ENCODE measurements at places on chromosomes 7 and 10. TPM values are rescaled to one million over a fixed set of nuclear protein-coding genes. Genes with fewer than 3 reads are reported as not detected.

The NPC1L1 gene
- 0.24 TPM for total RNA-seq

The RELN gene
- 3.6 TPM for total RNA-seq

The LRRD1 gene
- total RNA-seq, result 0.12 TPM

The PTPN20 gene
- 0.24 TPM for total RNA-seq

The AOAH gene
- total RNA-seq, result 5.8 TPM

The DPYSL4 gene
- 0.79 TPM for total RNA-seq

The PDCD4 gene
- total RNA-seq, result 127 TPM

The OR2A7 gene
- 3.8 TPM for total RNA-seq

The TFEC gene
- 13.4 TPM for total RNA-seq

The CCL24 gene
- 2.5 TPM for total RNA-seq

The ANKRD30A gene
- 1.3 TPM for total RNA-seq

The TMEM213 gene
- not detected for total RNA-seq

The SVOPL gene
- not detected for total RNA-seq

The SUGCT gene
- 1.1 TPM for total RNA-seq

The LLCFC1 gene
- total RNA-seq, result not detected

The ARPC1A gene
- 117 TPM for total RNA-seq

The VPS26A gene
- 35.7 TPM for total RNA-seq

The SDK1 gene
- 14.7 TPM for total RNA-seq

The LAMB4 gene
- not detected for total RNA-seq

The GRM8 gene
- not detected for total RNA-seq

DNA sequence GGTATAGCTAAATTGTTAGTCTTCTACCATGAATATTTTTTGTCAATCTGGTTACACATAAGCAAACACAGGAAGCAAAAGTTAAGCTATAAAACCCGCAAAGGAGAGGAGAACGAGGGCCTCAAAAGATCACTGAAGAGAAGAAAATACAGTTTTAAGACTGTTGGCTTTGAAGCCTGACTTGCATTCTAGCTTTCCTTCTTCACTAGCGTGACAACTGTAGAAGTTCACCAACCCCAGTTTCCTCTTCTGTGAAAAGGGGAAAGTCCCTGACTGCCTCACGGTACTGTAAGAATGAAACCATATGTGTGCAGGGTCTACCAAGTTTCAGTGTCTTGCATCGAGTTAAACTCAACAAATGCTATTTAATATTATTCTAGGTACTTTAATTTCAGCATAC, 7.5 kb upstream of the LRRN3 start:
- no peak for DNase-seq

- DNase-seq, result no peak
These were observed 13.9 kb downstream of the VCL start for GRCh38 chr10:74011770-74012169.

GRCh38 chr10:67043041-67043440, 117.2 kb downstream of the LRRTM3 start:
- no peak for DNase-seq

- DNase-seq, result no peak
These were observed 118.6 kb downstream of the MAGI2 start for GRCh38 chr7:79334841-79335240.

DNA sequence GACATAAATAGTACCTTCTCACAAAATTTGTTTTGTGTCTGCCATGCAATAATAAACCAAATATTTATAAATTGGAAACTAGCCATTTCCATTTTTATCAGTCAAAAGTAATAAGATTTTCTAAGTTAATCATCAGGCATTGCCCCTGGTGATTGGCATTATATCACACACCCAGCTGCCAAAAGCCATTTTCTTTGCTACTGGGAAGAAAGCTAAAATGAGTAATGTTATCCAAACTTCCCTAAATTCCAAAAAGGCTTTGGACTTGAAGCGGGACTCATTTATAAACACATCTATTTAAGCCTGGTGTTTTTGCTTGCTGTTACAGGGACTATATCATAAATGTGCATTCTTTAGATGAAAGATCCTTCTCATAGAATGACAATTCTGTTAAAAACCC, 86.0 kb downstream of the AKR1D1 start:
- no peak for DNase-seq

DNA sequence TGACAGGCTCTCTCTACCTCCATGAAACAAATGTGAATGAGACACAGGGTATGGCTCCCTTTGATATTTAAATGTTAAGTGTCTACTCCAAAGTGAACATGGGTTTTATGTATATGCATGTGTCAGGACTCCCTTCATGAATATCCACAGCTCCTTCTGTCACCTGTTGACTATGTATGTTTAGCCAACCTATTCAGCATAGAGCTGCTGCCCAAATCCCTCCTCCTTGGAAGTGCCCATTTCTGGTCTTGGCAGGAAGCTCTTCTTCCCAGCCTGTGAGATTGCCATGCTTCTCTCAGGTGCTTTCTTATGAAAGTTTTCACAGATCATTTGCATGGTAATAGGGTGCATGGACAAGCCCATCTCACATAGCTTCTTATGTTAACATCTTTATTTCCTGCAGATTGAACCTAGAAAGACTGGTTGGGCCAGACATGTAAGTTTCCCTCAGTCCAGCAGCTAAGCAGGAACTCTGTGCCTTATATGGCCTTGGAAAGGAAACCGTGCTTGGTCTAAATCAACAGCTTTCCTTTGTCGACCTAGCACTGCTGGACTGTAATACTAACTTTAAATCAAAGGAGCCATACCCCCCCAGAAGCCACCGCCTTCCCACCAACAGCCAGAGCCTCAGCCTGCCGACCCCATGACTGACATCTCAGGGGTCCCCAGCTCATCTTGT, 288.9 kb downstream of the ADARB2 start:
- DNase-seq, result no peak

GRCh38 chr7:45874408-45875131, 1.7 kb upstream of the CCDC201 start:
- no peak for DNase-seq

DNA sequence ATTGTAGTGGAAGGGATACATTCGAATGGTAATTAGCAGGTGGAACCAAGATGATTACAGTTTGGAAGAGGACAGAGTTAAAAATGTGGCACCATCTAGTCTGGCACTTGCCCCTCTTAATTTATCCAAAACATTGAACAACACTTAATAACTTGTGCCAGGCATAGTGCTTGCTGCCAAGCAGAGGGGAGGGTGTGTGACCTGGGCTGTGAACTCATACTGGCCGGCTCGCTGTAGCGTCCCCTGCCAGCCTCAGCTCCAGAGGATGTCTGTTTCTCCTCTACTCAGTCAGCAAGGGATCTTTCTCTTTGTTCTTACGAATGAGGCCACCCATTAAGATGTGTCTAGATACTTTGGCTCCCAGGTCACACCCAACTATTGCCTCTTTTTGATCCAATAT, 179.4 kb upstream of the INHBA start:
- DNase-seq, result no peak

- no peak for DNase-seq
These were observed 16.0 kb upstream of the TMEM168 start for GRCh38 chr7:112806156-112806555.

DNA sequence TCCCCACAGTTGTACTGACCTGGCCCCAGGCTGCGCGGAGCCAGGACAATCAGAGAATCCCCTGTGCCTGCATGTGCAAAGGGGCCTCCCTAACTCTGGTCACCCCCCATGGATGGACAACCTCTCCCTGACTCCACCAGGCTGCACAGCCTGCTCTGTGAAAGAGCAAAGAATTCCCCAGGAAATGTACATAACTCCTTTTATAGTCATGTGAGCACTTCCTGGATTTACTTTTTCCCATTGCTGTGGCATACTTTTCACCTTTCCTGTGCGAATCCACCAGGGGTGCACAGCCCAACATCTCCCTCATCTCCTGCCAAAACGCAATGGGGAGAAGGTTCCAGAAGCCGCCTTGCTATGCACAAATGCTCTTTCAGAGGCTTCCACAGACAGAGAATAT, 27.9 kb downstream of the FGFR2 start:
- no peak for DNase-seq

DNA sequence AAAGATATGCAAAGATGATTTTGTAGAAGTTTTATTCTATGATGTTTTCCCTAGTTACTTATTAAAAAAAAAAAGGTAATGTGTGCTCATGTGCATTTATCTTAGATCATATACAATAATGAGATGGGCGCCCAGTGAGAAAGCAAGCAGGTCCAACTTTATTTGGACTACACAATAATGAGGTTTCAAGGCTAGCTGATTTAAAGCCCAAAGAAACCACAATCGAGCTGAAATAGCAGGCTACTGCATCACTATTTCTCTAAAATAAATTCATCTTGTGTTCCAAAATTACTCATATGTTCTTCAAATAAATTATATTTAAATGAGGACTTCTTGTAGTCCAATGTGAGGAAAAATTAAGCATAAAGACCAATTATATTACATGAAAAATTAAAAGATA, 110.1 kb downstream of the JMJD1C start:
- no peak for DNase-seq

DNA sequence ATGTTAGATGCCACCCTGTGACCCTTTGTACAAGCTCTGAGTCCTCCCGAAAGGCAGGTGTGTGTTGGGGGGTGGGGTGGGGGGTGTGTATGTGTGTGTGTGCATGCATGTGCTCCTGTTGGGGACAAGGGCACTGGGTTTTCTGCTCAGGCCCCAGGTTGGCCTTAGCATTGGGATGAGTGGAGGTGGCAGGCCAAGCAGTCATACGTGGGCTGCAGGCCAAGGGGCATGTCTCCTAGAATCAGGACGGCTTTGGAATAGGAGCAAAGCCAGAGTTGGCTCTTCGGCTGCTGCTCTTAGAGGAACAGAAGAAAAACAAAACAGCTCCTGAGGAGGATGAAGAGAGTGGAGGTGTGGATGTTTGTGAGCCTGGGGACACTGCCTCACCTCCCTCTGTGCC, 26.0 kb downstream of the HSPA12A start:
- DNase-seq, result no peak

DNA sequence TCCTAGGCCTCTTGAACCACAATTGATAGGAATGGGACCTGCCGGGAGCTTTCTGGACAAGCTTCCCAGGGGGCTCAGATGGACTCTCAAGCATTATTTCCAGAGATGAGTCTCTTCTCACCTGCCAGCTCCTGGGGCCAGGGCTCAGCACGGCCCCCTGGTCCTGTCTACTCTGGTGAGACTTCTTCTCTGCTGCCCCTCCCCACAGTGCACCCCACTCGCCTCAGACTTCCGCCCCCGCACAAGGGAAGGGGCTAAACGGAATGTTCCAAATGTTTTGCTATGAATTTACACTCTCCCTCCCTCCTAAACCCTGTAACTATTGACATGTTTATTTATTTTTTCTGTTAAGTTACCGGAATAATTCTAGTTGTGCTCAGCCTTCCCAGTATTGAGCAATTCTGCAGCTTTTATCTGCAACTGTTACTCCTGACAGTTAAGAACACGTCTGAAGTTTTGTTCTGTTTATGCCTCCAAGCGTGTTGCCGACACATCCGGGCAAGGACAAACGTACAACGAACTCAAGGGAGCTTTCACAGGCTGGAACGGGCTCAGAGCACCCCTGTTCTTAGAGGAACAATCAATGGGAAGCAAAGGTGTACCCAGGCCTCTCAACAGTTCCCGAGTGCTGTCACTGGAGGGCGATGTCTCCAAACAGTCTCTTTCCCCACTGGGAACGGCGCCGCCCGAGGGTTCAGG, 55.2 kb downstream of the FHIP2A start:
- no peak for DNase-seq

- no peak for DNase-seq
These were observed 966.8 kb downstream of the LRMDA start for GRCh38 chr10:76398043-76398710.

- no peak for DNase-seq
These were observed 2.0 kb downstream of the TNKS2 start for GRCh38 chr10:91800182-91800581.

GRCh38 chr7:83835424-83835823, 186.5 kb upstream of the SEMA3E start:
- no peak for DNase-seq

GRCh38 chr10:117339578-117339977, 35.7 kb downstream of the PDZD8 start:
- DNase-seq, result no peak

DNA sequence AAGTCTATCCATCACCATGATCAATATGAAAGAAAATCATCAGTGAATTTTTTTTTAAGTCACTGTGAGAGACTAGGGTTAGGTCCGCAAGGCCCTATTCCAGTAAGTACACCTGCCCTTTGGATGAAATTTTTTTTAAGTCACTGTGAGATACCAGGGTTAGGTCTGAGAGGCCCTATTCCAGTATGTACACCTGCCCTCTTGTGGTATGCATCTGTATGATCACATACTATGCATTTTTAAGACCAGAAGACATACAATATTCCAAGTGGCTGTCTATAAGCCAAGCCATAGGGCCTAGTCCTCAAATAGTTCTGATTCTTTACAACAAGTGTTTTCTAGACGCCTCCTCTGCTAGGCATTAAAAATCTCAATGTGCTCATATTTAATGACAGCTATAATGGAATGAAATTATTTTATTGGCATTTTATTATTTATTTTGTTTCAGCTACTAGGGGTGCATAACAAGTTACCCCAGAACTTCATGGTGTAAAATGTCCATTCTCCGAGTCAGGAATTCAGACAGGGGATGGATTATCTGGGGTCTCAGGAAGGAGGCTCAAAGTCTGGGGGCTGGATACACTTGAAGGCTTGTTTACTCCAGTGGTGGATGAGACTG, 53.1 kb downstream of the TEX36 start:
- DNase-seq, result no peak

DNA sequence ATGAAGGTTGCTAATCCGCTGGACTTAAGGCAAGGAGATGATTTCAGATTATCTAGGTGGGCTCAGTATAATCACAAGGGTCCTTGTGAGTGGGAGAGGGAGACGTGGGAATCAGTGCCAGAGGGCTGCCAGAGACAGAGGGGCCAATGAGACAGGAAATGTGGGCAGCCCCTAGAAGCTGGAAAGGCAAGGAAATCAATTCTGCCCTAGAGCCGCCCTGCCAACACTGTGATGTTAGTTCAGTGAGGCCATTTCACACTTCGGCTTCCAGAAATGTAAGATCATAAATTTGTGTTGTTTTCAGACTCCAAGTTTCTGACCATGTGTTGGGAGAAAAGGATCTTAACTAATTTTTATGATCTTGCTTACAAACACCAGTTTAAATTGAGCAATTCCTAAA, 3.6 kb upstream of the GPNMB start:
- no peak for DNase-seq

GRCh38 chr10:11468126-11468742, 143.2 kb downstream of the USP6NL start:
- no peak for DNase-seq

- DNase-seq, result no peak
These were observed 56.3 kb upstream of the ZPBP start for GRCh38 chr7:50149369-50149768.

DNA sequence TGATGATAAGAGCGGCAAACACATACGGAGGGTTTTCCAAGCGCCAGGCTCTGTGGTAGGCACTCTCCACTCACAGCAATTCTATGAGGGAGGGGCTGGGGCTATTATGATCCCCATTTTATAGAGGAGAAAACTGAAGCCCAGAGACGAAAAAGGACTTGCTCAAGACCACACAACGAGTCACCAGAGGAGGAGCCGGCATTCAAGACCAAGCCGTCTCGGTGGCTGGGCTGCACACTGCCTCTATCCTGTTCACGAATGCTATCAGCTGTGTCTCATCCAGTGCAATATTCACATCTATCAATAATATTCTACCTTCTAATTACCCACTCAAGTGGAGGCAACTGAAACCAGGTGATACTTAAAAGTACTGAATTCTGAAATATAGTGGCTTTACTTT, 67.8 kb upstream of the NMT2 start:
- no peak for DNase-seq

- DNase-seq, result no peak
These were observed 6.6 kb upstream of the FEZF1 start for GRCh38 chr7:122311050-122311700.

Measured in omental fat pad (tissue), 4 donors.